ENCODE measurements at places on chromosomes 5 and 9. TPM values are rescaled to one million over a fixed set of nuclear protein-coding genes. Genes with fewer than 3 reads are reported as not detected.

SLC36A2 gene
- not detected for polyA plus RNA-seq

WNT8A gene
- polyA plus RNA-seq = not detected

CARTPT gene
- polyA plus RNA-seq = not detected

F2RL2 gene
- not detected for polyA plus RNA-seq

SPINK13 gene
- not detected for polyA plus RNA-seq

SLC6A3 gene
- not detected for polyA plus RNA-seq
